Non-pigmented ciliary epithelial cell (primary cell): ENCODE measurements at places on chromosomes 6 and 20.

DNA sequence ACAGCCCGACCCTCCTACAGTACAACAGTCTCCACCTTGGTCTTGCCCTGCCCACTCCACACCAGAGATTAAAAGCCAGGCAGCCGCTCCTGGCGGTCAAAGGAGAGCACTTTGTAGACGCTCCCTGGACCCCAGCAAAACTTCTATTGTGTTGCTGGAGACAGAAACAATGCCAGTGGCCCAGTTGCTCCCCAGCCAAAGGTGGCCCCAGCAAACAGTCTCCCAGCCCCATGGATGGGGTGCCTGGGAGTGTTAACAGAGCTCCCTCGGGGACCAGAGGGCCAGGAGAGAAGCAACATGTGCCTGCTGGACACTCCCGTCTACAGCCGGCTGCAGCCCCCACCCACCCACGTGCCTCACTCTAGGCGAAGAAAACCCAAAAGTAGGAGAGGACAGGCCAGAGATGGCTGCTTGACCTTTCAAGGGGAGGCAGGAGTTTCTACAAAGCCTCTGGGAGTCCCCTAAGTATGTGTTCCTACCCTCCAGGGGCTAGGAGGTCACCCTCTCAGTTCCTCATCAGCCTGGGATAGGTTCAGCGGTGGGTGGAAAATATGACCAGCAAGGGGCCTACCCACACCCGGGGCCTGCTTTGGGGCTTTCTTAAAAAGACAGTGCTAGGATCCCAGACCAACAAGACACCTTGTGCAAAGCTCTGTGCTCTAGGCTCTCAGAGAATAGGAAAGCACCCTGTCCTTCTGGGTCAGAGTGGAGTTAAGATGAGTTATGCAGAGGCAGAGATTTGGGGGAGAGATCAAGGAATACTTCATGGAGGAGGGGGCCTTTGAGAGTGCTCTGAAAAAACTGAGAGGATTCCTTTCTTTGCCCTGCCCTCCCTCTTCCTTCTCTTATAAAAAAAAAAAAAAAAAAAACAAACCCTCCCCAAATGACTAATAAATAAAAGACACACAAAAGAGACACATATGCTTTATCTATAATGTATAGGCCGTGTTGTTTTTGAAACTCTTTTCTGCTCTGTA, 19.0 kb upstream of the PREX1 start:
- DNase-seq: no peak

DNA sequence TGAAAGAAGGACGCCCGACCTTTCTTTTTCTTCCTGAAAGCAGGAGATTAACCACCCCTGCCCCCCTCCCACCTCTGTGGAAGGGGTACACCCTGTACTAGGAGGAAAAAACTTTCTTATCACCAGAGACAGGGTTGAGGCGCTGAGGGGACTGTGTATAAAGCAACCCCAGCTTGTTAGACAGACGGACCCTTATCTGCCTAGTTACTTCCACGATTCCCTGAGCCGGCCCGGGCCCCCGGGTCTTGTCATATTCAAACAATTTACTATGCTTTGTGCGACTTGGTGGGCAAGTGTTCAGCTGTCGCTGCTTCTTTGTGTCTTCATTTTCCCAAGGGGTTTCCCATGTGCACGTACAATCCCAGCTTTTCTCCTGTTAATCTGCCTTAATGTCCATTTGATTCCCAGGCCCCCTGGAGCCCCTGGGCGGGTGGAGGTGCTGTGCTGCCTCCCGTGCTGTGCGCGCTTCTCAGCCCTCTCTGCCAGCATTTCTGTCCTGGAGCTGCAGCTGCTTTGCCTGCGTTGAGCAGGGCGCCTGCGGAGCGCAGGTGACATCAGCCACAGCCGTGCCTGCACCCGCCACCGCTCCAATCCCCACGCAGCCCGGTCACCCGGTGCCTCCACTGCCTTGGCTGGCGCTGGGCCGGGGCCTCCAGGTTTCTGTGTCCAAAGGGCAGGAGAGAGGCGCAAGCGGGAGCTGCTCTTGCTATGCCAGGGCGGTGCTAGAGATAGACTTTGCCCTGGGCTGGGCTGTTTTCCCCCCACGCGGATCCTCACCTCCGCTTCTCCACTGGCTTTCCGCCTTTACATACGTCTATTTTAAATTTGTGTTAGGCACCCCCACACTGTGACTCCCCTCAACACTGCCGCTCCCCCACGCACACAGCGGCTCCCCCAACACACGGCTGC, 96.2 kb downstream of the TTLL2 start:
- DNase-seq: no peak

DNA sequence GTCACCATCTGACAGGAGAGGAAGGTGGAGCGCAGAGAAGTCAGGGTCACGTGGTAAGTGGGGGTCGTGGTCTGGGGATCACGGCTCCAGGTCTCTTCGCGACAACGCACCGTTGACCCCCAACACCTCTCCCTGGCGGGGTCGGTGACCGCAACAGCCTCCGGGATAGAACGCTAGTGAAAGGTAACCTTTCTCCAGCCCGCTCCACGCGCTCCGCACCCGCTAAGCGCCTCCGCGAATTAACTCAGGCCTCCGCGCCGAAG, 600 bp upstream of the SYNJ2 start:
- DNase-seq: no peak

DNA sequence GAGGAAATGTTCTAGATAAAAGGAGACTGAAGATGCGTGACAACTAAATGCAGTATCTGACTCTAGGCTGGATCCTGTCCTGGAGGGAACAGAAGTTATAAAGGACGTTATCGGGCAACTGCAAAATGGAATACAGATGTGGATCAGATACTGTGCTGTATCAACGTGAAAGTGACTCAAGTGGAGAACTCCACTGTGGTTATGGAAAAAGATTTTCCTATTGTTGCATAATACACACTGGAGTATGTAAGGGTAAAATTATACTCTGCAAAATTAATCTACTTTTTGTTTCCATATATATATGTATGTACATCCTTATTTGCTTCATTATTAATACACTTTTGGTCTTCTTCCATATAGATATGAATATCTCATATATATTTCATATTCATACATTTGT, 654.0 kb downstream of the QKI start:
- DNase-seq: no peak

- DNase-seq: no peak
Measured at GRCh38 chr6:134795691-134796090, 154.2 kb downstream of the ALDH8A1 start.

GRCh38 chr20:1952737-1953530, 40.9 kb downstream of the PDYN start:
- no peak for DNase-seq

DNA sequence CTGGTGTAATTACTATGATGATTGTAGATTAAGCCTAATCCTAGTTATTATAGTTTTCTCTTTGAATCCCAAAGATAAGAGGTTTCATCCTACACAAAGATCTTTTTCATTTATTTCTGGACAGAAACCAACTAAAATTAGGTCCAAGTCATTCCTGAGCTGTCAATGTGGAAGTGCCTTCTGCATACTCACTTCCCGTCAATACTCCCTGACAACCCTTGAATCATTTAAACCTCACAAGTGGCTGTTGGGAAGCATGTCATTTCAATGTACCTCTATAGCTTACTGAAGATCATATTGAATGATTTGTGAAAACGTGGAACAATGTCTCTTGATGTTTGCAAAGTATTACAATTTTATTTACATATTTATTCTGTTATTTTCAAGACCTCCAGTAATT, 274.1 kb downstream of the HACE1 start:
- no peak for DNase-seq

- DNase-seq: no peak
Measured at GRCh38 chr6:20729086-20729485, 194.8 kb downstream of the CDKAL1 start.

GRCh38 chr6:161001421-161001820, 9.9 kb downstream of the MAP3K4 start:
- no peak for DNase-seq

DNA sequence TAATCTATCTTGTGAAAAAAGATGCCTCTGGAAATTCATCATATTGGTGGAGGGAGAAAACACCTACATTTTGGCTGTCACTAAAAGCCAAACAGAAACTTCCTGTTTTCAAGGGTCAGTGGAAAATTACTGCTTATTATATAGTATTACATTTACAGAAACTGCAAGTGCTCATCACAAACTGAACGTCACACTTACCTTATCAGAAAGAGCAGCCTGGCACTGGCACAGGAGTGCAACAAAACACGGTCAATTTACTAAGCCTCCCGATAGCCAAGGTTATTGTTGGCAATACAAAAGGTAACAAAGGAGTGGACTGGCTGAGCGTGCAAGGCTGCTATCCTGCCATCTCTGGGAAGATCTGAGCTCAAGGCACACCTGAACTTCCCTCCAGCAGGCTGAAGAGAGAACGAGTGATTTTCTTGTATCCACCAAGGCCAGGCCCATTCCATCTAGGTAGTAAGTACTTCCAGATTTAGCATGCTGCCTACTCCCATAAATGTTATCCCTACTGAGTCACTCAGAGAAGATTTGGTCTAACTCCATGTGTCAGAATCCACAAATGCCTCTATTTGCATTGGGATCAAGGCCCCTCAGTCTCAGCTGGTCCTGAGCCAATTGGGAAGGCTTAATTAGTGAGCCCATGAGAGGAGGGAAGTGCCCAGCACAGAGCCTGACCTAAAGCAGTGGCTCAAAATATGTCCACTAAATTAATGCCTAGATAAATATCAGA, 399.8 kb downstream of the BTBD9 start:
- DNase-seq: no peak

- DNase-seq: no peak
Measured at GRCh38 chr6:78380541-78380940, 486.8 kb upstream of the IRAK1BP1 start.

GRCh38 chr6:37160922-37161778, 8.8 kb upstream of the PIM1 start:
- DNase-seq: no peak

GRCh38 chr6:160088069-160088783, 33.4 kb upstream of the SLC22A1 start:
- DNase-seq: peak; percentile 66

DNA sequence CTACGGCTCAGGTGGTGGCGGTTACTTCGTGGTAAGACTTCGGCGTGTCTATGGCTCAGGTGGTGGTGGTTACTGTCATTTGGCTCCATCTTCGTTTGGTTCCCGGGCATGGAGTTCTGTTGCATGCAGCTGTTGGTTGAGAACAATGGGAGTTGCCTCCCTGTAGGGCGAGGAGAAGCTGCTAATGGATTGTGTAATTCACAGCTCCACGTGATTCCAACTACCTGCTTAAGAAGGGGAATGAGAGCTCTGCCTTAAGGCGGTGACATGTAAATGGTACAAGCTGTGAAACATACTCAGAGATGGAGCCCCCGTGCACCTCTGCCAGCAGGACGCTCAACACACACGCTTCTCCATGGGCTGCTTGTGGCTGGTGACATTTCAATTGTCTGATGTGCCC, 12.4 kb upstream of the DACT2 start:
- DNase-seq: no peak

DNA sequence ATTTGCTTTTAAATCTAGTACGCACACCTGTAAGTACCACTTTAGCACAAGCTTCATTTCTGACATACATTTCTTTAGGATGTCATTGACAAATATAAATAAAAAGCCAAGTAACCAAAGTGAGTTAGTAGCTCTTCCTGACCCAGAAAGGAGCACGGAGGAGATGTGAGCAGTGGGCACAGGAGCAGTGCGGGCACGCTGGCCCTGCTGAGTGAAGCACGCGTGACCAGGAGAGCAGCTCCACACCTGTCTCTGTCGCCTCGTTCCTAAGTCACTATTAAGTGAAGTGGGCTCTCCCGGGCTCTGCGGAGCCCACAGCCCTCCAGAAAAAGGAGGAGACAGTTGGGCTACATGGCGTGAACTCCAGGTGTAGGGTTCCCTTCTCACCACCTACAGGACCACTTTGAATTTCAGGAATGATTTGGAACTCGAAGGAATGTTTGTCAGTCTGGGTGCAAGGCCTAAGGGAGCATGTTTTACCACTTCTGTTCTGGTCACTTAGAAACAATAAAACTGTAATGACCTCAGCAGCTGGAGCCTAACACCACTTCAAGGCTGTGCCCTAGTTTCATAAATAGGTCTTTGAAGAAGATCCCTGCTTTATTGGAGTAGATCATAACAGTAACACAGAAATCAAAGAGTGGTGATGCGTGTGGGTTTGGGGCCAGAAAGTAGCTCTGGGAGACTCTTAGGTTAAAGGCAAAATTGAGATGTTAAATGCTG, 95.9 kb downstream of the FAM120B start:
- no peak for DNase-seq

DNA sequence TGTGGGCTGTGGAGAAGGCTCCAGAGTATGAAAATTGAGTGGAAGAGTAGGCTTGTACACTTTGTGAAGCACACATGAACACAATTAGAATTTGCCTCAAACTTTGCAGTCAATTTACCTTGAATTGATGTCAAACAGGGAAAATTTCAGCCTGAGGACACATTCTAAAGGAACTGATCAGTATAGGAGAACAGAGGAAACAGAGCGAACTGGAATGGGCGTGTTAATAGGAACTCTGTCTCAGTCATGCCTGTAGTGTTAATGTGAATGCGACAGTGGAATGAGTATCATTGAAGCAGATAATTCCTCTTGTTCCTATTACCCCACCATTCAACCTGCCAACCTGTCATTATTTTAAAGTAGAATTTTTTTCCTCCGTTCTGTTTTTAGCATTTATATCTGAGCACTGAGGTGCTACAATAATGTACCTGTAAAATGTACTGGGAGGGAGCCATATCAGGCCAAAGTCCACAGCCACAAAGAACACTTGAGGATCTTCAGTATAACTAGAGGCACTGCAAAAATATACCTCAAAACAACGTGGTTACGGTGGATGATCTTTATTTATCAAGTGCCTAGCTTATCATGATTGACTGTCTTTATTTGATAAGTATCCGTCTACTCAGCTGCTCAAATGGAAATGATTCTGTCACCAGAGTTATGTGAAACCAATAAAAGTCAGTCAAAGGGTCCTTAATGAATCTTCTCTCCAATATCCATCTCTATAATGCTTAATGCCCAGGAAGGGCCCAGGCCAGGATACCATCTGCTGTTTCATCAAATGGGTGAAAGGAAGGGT, 125.3 kb upstream of the STMND1 start:
- no peak for DNase-seq

DNA sequence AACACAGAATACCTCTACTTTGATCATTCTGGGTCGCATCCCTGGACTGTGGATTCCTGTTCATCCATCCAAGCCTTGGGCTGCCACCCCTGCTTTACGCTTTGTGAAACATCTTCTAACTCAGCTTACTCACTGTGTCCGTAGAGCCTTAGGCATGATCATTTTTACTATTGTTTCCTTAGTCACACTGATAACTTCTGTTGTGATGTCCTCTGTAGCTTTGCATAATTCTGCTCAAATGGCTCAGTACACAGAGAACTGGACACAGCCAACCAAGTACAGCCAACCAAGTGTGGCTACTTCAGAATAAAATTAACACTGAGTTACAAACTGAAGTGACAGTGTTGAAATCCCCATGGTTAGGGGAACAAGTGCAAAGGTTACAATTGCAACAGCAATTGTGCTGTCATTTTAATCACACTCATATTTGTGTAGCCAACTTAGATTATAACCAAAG, 8.6 kb upstream of the FKBP1A start:
- DNase-seq: no peak

- peak; percentile 67 for DNase-seq
Measured at GRCh38 chr20:39893003-39893685, 795.9 kb downstream of the MAFB start.

GRCh38 chr6:158765499-158766068, 53.6 kb downstream of the EZR start:
- DNase-seq: no peak
